ENCODE measurements at places on chromosomes 2 and 18.
A peak's percentile ranks its signal among the peaks of the same experiment; 100 is the strongest.

DNA sequence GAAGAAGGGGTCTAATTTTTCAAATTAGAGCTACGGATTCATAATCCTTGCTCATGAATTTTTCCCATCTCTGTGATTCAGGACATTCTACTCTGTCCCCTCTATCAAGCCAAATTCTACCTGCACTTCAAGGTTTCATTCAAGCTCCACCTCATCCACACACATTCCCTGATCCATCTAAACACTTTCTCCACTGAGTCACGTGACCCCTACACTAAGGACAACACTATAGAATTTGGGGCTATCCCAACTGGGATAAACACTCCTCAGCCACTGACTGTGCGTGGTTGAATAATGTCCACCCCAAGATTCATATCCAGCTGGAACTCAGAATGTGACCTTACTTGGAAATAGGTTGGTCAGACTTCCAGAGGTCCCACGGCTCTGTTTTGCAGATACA lies 159.9 kb upstream of the ACVR2A start:
- DNase-seq = no peak

GRCh38 chr2:63755216-63755615 lies 86.5 kb upstream of the UGP2 start:
- DNase-seq = no peak

DNA sequence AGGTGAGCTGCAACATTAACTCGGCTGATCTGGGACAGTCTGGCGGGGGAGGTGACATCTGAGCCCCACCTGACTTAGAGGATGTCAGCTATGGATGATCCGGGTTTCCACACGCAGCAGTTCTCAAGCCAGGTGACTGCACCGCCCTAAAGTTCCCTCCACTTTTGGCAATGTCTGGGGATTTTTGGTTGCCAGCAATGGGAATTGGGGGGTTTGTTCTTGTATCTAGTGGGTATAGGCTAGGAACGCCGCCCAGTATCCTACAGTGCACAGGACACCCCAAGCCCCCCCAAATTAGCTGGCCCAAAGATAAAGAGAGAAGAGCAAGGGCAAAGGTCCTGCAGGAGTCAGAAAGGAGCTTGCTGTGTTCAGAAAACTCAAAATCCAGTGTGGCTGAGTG lies 544 bp upstream of the AGFG1 start:
- DNase-seq = no peak

DNA sequence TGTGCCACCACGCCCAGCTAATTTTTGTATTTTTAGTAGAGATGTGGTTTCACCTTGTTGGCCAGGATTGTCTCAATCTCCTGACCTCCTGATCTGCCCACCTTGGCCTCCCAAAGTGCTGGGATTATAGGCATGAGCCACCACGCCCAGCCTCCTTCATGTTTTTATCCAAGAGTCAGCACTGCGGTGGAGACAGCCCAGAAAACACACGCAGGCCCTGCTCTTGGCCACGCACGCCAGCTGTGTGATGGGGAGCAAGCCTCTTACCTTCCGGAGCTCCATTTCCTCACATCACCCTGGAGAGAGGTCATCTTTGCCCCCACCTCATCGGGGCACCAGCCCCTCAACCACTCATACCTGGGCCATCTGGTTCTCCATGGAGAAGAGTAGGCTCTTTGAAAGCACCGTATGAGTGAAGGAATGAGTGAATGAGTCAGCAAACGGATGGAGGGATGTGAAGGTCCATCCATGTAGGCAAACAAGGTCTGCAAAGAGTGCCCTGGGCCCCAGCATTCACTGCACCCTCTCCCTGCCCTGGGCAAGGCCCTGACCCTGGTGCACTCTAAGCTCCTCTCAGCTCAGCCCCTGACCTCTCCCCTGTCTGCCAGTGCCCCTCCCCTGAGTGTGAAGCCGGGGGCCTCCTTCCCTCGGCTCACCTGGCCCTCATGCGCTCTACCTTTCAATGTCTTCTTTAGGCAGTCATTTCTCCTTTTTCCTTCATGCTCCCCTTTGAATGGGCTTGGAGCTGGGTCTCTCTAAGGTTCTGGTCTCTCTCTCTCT lies 7.4 kb downstream of the GYPC start:
- no peak for DNase-seq

GRCh38 chr2:66673286-66673685 lies 238.4 kb downstream of the MEIS1 start:
- DNase-seq = no peak

- peak; percentile 76 for DNase-seq
Measured at GRCh38 chr2:69260666-69261065, 126.4 kb downstream of the GFPT1 start.

DNA sequence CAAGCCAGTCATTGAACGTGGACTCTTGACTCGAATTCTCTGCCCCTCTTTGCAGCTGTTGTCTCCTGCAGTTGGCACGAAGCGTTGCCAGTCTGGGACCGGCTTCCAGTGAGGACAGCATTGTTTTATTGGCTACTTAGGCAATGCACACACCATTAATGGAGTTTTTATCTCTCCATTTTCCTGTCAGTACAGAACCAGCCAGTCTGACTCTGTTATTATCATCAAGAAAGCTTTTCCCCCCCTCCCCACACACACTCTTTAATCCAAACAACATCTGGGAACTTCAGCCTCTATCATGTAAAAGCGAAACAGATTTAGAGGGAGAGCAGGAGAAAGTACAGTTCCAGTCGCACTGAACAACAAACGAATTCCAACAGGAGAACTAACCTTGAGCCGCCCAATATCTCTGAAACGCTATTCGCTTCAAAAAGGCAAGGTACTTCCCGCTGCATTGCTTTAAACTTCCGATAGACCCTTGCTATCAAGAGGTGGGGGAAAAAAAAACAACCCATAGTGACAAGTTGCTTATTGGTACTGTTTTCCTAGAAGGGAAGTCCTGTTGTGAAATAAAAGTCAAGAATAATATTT lies 38.2 kb downstream of the ACVR1 start:
- DNase-seq = no peak

DNA sequence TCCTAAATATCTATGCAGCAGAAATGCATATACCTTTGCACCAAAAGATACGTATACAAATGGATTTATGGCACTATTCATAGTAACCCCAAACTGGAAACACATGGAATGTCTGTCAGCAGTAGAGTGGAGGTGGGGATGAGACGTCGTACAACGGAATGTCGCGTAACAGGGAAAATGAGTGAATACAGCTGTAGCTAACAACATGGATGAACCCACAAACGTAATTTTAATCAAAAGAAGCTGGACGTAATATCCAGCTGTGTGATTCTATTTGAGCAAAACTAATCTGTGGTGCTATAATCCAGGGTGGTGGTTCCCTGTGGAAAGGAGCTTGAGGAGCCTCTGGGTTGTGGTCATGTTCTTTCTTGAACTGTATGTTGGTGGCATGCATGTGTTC lies 89.9 kb downstream of the MTA3 start:
- no peak for DNase-seq

GRCh38 chr2:18232731-18233438 lies 327.6 kb downstream of the RDH14 start:
- no peak for DNase-seq

GRCh38 chr18:38198956-38199355 lies 633.4 kb upstream of the CELF4 start:
- no peak for DNase-seq

GRCh38 chr2:186968277-186968676 lies 119.3 kb upstream of the ZSWIM2 start:
- no peak for DNase-seq

- peak; percentile 42 for DNase-seq
Measured at GRCh38 chr2:58601017-58601416, 359.9 kb upstream of the FANCL start.

- no peak for DNase-seq
Measured at GRCh38 chr2:144631636-144632035, 111.7 kb upstream of the ZEB2 start.

- no peak for DNase-seq
Measured at GRCh38 chr2:85531589-85531988, 7.4 kb upstream of the MAT2A start.

DNA sequence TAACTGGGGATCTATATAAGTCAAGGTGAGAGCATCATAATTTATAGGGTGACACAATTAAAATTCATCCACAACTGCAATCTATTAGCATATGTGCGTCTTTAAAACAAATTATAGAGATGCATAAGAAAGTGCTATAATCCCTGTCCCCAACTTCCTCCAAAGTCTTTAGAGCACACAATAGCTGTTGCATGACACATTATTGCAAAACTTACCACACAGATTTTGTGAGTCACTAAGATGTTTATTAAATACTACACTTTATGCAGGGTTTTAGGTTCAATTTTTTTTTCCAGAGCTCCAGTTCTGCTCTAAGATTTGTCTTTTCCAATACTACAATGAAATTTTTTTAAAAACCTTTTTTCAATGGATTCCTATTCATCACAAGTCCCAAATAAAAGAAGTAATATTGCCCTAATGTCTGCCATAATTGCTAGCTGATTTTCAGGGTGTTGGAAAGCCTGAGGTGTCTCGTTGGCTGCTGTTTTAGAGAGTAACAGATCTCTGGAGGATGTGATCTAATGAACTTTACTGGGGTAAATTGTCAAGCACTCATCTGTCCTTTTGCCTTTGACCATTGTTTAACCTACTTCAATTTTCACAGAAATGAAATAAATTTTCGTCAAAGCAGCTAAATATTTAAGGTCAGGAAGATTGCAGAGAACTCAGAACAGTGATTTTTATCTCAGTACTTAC lies 250.5 kb upstream of the NETO1 start:
- DNase-seq = peak; percentile 46

DNA sequence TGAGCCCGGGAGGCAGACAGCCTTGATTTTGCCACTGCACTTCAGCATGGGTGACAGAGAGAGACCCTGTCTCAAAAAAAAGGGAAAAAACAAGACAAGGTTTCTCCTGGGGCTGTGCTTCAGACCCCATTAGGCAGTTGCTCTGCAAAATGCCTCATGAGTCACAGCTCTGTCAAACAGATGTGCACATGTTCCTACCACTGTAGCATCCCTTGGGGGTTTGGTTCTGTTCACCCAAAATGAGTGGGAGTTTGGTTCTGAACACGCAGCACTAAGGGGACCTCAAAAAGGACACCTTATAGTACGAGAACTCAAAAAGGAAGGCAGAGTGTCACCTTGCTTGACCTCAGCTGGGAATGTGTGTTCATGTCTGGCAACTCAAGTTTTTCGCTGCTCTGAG lies 134.9 kb downstream of the RPIA start:
- no peak for DNase-seq

- no peak for DNase-seq
Measured at GRCh38 chr18:12449051-12449785, 41.5 kb downstream of the PRELID3A start.

GRCh38 chr2:15127301-15127700 lies 433.8 kb downstream of the NBAS start:
- DNase-seq = no peak

DNA sequence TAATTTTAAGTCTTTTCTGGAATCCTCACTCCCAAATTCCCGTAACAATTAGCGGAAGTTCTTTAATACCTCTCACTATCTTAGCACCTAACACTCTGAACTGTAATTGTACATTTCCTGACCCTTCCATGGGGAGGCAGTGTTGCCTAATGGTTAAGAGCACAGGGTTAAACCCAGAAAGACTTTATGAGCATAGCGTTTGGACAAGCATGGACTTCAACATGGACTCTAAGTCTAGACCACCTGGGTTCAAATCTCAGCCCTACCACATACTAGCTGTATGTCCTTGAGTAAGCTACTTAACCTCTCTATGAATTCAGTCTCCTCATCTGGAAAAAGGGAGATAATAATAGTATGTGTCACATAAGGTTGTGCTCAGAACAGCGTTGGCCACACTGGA lies 13.0 kb downstream of the ANTXR1 start:
- no peak for DNase-seq

DNA sequence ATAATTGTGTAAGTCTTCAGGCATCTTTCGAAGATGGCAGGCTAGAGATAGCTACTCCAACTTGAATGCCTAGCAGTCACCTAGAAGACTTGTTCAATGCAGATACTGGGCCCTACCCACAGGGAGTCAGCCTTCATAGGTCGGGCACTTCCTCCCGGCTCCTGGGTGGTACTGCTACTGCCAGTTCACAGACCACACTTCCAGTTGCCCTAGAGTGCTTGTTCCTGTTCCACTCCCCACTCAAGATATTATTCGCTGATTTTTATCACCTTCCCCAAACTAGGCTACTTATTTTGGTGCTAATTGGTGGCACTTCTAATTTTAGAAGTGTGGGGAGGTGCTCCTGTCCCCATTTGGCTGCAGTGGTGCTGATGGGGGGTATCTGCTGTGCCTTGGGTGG lies 34.2 kb downstream of the INPP4A start:
- DNase-seq = no peak

Data from HT1080 (cell line).